ENCODE measurements at places on chromosomes 4 and X.

- DNase-seq = no peak
These were observed 327.1 kb upstream of the GIMD1 start for GRCh38 chr4:106695501-106696262.

GRCh38 chr4:128782875-128783614 lies 26.5 kb upstream of the JADE1 start:
- no peak for DNase-seq

DNA sequence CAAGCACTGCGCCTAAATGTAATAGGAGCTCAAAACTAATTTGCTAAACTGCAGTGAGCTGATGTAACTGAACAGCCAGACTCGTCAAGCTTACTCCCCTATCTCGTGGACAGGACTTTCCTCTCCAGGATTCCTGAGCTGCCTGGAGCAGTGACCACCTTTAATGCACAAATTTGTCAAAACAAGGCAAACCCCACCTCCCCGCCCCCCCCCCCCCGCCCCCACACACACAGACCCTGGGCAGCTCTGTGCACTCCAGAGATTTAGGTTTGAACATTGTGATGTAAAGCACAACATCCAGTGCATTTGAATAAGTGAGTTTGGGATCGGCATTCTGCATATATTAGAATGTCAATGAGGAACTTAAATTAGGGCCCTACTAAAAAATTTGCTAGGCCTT lies 77.7 kb upstream of the DHX15 start:
- no peak for DNase-seq

- no peak for DNase-seq
These were observed 168.2 kb downstream of the COL25A1 start for GRCh38 chr4:109134268-109134667.

Measured in DMS153 (cell line).